ENCODE measurements at places on chromosomes 6 and 20.

DNA sequence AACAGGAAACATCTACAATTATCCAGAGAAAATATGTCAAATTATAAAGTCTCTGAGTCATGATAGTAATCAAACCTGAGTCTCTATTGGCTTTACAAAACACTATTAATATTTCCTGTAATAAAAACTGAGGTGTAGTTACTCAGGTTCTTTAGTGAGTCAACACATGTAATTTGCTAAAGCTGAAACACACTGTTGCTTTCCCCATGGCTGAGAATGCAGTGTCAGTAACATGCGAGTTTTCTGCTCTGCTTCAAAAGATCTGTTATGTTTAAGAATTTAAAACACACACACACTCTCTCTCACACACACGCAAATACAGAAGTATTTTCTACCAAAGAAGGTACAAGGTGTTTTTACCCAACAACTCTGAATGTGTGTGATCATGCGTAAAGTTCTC is 38.6 kb downstream of the ATXN1 start:
- no peak for DNase-seq

GRCh38 chr6:69391106-69391505 is 405.7 kb downstream of the LMBRD1 start:
- no peak for DNase-seq

GRCh38 chr6:132800656-132801055 is 2.2 kb upstream of the SLC18B1 start:
- DNase-seq = no peak

DNA sequence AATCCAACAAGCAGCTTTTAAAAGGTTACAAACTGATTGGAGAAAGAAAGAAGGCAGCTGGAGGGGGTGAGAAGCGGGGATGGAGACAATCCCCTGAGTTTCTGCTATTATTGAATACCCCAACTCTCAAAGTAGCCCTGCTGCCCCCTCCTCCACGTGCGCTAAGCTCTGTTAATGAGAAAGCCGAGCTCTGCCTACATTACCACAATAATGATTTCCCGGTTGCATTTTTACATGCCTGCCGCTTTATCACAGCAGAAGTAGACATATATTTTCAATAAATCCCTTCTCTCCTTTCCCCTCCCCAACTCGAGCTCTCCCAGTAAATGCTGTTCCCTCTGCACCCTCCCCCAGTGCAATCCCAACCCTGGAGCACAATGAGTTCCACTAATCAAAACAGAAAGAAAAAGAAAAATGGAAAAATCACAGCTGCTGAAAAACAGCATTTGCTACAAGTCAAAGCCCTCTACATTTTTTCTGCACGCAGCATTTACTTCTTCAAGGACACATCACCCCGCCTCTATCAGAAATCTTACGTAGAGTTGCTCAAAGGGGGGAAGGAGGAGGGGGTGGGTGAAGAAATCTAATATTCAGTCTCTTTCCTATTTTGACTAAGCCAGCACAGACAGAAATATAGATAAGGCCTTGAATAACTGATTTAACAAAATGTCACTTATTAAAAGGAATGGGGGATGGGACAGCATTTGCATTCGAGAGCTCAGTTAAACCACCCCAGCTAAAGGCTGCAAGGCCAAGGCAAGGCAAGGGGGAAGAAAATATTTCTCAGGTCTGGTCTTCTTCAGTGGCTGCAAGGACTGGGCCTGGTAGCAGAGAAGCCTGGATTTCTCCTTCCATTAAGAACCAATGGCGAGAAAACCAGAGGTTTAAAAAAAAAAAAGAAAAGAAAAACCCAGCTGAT is 10.7 kb downstream of the TRERF1 start:
- no peak for DNase-seq

DNA sequence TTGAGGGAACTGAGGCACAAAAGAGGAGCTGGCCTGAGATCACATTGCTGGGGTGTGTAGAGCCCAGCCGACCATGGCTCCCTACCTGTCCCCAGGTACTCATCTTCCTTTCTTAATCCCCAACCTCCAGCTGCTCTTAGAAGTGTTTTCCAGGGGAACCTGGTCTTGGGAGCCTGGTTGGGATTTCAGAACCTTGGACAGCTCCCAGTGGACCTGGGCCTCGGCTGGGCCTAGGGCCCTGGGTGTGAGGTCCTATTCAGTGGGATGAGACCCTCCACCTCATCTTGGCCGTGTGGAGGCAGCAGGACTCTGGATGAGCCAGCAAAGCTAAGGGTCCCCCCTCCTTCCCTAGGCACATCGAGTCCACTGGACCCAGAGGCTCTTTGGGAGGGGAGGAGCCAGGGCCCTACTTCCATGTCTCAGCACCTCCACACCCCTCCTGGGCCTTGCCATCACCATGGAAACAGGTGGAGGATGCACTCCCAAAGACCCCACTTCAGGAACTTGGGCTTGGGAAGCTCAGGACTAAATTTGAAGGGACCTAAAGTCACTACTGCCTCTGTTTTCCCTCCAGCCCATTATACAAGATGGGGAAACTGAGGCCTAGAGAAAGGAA is 38.5 kb downstream of the DLGAP4 start:
- peak; percentile 60 for DNase-seq

DNA sequence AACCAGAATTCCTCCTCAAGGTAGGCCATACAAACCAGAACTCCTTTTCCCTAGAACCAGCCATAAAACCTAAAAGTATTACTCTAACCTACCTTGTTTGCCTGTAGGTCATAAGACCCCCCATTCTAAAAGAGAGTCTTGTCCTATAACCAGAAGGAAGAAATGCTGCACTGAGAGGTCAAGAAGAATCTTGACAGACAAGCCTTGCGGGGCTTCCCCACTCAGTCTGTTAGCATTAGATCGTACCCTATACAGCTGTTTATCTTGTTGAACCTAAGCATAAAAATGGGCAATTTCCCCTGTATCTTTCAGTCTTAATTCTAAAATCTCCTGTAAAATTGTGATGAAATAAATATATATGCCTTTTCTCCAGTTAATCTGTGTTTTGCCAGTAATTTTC is 52.3 kb upstream of the HFE start:
- DNase-seq = no peak

DNA sequence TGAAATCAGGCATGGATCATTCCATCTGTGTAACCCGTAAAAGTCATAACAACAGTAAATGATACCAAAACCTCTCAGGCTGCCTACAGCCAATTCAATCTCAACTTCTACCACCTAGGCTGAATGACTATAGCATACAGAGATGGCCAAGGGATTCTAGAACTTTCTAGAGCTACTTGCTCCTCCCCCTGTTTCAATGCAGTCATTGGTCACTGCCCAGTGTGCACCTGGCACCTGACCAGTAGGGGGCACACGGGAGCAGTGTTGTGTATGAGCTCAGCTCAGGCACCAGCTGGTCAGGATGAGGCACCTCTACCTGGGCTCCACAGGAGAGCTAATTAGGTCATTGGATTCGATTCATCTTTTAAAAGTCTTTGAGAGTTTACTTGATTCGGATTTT is 86.2 kb downstream of the PLEKHG1 start:
- DNase-seq = no peak

- DNase-seq = no peak
Measured at GRCh38 chr6:167668754-167669552, 157.8 kb upstream of the AFDN start.

GRCh38 chr6:16222826-16223225 is 15.6 kb upstream of the GMPR start:
- DNase-seq = no peak

- DNase-seq = no peak
Measured at GRCh38 chr20:24934716-24935115, 14.4 kb upstream of the CST7 start.

DNA sequence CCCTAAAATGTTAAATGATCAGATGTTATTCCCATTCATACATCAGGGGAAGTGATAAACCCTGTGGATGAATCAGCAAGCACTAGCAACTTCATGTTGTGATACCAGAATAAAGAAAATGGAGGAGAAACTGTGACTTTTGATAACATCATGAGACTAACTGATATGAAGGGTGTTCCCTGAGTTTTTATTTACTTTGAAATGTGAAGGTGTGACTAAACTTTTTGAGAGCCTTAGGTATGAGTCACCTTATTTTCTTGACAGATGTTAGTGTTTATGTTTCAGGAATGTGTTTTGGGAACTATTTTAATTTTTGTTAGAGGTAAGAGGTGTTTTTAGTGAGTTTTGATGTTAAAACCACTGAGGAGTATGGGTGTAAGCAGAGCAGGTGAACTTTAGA is 4.4 kb downstream of the PARD6B start:
- no peak for DNase-seq

DNA sequence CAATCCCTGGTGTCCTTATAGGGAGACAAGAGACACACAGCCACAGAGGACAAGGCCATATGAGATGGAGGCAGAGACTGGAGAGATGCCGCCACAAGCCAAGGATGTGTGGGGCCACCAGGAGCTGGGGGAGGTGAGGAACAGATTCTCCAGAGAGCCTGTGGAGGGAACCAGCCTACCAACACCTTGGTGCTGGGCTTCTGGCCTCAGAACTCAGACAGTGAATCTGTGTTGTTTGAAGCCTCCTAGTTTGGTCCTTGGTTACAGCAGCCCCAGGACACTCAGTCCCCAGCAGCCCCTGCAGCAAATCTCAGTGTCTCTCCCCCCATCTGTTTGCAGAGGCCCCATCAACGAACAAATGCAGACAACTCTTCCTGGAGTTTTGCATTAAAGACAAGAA is 73.2 kb upstream of the BHLHE23 start:
- no peak for DNase-seq

- no peak for DNase-seq
Measured at GRCh38 chr6:149372062-149372461, 28.0 kb upstream of the SUMO4 start.

GRCh38 chr20:57483287-57484050 is 41.5 kb downstream of the CTCFL start:
- no peak for DNase-seq

DNA sequence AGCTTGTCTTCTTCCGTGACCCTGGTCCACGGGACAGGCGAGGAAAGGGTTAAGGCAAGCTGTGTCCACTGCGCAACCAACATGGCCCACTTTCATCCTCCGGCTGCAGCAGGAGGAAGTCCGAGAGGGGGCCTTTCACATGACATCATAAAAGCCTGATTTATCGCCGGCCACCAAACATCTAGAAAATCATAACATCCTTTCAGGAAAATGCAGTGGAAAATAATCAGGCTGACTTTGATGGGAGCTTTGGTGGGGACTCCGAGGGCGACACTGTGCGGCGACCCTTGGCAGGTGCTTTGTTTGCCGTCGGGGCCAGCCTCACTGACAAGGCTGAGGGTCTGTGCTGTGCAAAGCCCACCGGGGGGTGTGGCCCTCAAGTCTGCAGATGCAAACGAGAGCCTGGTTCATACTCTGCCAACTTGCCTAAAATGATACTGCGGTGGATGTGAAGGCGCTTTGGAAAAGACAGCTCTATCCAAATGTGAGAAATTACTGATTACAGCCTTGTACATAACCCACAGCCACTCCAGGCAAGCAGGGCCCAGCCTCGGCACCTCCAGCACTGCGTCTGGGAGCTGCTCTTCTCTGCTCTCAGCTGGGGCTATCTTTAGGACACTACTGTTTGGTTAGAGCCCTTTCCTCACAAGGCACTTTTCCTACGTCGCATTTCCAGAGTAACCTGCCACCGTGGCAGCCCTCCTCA is 25.7 kb downstream of the FOXC1 start:
- DNase-seq = no peak

DNA sequence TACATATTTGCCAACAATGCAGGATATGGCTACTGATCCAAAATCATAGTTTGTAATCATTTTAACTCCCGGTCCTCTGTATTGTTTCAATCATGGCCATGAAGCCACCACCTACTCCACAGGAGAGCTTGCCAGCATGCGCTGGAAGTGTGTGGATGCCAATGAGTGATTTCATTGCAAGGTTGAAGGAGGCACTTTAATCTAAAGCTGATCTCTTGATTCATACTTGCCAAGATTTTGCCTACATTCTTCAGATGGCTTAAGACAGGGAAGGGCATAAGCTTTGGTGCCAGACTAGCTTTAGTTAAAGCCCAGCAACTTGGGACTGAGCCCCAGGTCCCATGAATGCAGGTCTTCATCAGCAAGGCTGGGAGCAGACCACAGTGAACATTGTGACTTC is 58.8 kb downstream of the TPD52L1 start:
- DNase-seq = peak; percentile 47

- no peak for DNase-seq
Measured at GRCh38 chr6:168125429-168126001, 46.5 kb upstream of the FRMD1 start.

GRCh38 chr20:38177201-38177600 is 12.1 kb upstream of the TGM2 start:
- no peak for DNase-seq

- no peak for DNase-seq
Measured at GRCh38 chr6:168318579-168319278, 848 bp downstream of the DACT2 start.

GRCh38 chr6:48826152-48826515 is 636.9 kb downstream of the MMUT start:
- no peak for DNase-seq

DNA sequence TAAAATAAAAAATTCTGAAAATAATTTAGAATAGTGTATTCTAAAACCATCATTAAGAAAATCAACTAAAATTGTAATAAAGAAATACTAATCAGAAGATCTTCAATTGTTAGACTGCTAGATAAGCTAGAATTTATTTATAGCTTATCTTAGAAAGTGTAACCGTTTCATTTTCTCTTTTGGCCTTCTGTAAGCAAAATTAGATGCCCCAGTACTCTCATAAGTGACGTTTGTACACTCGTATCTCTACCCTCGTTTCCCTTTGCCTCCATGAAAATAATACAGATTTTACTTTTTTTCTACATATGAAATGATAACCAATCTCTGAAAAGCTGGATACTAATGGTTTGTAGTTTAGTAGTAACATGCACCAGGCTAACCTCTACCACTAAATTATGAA is 19.8 kb downstream of the DSE start:
- no peak for DNase-seq

GRCh38 chr6:128365520-128366160 is 154.8 kb downstream of the PTPRK start:
- peak; percentile 9 for DNase-seq

DNA sequence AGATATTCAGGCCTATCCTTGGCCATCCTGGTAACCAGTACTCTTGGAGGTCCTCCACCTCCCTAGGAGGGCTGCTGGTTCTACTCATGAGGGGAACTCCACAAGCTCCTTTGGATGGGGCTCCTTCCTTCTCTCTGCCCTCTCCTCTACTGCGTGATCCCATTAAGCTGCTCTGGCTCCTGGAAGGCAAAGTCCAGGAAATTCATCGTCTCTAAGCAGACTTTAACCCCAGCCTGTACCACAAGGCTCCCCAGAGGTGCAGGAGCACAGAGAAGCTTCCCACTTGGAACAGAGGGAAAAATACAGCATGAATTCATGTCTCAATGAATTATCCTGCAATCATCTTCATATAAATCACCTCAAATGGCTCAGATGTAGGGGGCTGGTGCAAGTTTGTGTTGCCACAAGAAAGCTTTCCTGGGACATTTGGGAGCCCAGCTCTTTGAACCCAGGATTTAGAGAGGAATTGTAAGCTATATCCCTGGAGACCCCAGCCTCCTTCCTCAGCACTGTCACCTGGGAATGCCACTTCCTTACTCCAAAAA is 355.4 kb downstream of the CDC5L start:
- no peak for DNase-seq

DNA sequence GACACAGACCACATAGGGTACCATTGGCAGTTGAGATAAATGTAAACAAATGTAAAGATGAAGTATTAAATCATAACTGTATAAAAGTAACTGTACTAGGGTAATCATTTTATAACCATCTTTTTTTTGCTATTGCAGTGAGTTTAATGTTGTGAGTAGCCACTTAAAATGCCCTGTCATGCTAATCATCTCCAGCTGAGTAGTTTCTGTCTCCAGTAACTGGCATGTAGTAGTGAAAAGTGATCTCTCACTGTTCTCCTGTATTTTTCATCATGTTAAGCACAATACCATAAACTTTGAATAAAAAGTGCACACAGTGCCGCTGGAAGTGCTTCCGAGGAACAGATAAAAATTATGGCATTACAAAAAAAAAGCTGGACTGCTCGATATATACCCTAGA is 45.0 kb upstream of the OPRM1 start:
- no peak for DNase-seq
